ENCODE measurements at places on chromosomes 2 and 18.

- no peak for DNase-seq
Observed at GRCh38 chr2:239311132-239312040, 89.4 kb downstream of the HDAC4 start.

GRCh38 chr18:42048158-42048557 lies 93.1 kb downstream of the PIK3C3 start:
- DNase-seq, result no peak

DNA sequence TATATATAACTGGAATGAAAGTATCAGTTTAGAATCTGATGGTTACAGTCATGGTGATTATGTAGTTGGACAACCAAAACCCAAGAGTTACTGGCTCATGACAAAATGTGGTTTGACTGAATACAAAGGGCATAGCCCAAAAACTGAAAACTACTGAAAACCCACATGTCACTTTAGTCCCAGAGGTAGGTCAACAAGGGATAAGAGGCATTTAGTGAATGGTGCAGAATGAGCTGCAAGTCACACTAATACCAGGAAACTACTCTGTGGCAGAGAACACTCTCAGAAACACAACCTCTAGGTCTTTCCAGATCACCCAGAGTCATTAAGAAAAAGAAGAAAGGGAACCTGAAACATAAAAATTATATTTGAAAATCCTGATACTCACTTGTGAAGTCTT lies 154.5 kb downstream of the AGPS start:
- DNase-seq, result no peak

DNA sequence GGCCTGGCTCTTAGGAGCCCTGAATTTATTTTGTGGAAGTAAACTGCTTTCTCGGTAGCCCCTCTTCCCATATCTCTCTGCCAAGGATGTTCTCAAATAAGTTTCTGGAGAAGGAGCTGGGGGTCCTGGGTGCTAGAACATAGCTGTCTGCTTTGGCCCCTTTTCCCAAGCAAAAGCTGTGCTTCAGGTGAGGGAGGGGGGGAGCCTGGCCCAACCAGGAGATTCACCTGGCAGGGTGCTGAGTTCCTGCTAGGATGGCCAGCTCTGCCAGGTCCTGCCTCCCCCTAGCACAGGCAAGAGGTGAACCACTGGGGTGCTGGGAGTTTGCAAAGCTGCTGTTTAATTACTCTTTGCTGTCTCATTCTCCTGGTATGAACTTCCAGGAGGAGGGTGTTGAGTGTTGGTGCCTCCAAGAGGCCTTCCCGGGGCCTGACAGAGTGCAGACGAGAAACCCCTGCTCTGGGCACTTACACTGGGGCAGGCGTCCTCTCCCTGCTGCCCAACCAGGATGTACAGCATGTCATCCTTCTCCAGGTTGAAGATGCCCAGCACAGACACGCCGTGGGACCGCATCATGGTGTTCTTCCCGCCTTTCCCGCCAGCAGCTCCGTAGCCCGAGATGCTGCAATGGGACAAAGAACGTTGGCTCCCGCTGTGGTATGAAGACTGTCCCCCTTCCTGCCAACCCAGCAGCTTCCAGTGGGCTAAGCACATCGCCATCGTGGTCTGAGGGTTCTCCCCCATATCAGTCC lies 124.2 kb downstream of the CLIP4 start:
- DNase-seq, result no peak

DNA sequence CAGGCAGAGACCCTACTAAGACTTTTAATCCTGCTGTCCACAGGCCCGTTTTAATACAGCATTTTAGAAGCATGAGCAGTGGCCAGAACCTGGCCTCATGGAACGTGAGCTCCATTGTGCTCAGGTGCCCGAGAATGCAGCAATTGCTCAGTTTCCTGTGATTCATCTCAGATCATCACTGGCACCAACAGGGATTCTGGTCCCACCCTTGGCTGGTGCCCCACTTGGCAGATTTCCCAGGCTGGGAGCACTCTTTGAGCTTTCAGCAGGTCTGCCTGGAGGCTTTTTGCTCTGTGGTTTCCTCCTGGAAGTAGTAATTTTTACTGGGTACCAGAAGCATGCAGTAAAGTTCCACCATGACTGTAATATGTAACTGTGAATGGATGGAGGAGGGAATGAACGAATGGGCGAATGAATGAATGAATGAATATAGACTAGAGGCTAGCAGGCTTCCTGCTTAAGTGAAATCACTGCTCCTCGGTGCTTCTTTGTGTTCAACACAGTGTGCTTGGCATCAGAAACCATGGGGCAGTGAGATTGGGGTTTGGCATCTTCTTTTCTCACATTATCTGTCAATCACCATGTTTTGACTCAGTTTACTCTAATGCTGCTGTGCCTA lies 312.9 kb downstream of the PRKCE start:
- DNase-seq, result no peak

- DNase-seq, result no peak
Observed at GRCh38 chr2:180056367-180057118, 49.4 kb upstream of the CWC22 start.

DNA sequence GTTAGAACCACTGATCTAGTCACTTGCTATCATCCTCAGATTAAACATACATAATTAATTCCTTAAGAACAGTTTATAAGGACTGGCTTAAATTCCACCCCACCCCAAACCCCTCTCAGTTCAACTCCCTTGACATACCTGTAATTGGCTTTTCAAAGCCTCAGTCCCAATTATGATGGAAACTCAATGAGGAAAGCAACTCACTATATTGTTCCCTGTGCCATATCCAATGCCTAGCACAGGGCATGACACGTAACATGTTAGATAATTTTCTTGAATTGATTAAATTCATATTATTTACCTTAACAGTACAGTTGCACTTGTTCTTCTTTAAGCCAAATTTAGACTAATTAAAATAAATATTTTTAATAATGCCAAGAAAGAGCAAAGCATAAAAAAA lies 465.1 kb upstream of the CHAC2 start:
- DNase-seq, result no peak

- no peak for DNase-seq
Observed at GRCh38 chr2:71360434-71360975, 28.9 kb downstream of the ZNF638 start.

GRCh38 chr2:217279140-217279539 lies 419.3 kb upstream of the TNP1 start:
- no peak for DNase-seq

GRCh38 chr2:22885245-22885644 lies 499.7 kb upstream of the KLHL29 start:
- no peak for DNase-seq

DNA sequence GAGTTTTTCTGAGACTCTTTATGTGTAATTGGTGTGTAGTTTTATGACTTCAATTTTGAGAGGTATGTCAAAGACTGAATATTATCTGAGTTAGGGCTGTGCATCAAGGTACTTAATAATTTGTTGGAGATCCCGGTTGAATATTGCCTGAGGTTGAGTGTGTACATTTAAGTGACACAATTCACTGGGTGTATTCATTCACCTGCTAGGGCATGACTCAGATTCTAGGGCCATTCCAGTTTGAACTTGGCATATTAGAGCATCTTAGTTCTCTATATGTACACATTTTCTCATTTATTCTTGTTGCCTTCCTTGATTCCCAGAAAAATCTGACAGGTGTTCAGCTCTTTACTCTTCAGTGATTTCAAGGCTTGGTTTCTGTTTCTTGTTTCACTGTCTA lies 12.5 kb downstream of the MAP4K4 start:
- no peak for DNase-seq

DNA sequence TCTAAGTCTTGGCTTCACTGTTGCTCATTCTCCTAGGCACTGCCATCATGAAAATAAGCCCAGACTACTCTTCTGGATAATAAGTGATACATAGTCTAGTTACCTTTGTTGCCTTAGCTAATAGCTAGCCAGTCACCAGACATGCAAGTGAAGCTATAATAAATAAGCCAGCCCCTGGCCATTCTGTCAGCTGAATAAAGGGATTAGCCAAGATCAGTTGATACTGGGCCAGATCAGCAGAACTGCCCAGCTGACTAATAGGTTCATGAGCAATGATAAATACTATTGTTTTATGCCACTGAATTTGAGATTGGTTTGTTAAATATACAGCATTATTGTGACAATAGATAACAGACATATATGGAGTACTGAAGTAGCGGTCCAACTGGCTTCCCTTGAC lies 8.0 kb upstream of the C2orf69 start:
- DNase-seq, result no peak

DNA sequence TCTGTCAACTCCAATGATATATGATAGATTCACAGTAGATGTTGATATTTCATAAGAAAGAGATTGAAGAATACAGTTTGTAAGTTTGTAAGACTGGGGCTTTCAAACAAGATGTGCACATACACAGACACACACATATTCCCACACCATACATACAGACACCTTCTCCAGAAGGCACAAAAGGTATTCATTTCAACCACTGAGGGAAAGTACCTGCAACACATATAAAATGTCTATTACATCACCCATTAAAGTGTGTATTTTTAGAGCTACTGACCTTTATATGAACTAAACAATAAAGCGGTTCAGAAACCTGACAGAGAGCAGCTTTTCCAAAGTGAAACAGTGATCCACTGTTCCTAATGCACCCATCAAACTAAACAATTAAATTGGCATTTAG lies 53.3 kb downstream of the CCDC148 start:
- no peak for DNase-seq

- DNase-seq, result no peak
Observed at GRCh38 chr2:25586726-25587144, 86.6 kb downstream of the DTNB start.

DNA sequence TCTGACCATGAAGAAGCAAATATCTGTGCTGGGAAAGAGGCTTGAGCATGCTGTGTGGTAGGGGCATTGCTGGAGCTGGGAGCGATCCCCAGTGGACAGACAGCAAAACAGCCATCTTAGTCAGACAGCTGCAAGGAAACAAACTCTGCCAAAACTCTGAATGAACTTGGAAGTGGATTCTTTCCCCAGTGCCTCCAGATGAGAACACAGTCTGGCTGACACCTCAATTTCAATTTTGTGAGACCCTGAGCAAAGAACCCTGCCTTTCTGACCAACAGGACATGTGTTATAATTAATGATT lies 23.2 kb upstream of the FAP start:
- no peak for DNase-seq

GRCh38 chr2:149651229-149651628 lies 63.7 kb upstream of the MMADHC start:
- no peak for DNase-seq

DNA sequence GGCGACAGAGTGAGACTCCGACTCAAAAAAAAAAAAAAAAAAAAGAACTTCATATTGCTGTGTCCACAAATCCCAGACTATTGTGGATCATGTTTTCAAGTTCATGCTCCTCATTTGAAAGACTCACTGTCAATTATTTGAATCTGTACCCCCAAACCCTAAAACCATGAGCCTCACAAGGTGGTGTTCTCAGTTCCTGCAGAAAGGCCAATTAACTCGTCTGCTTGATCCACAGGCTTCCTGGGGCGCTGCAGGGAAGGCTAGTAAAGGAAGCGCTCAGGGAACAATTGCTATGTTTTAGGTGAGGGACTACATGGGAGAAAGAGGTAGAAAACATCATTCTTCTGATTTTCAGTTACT lies 396.8 kb upstream of the NETO1 start:
- no peak for DNase-seq

DNA sequence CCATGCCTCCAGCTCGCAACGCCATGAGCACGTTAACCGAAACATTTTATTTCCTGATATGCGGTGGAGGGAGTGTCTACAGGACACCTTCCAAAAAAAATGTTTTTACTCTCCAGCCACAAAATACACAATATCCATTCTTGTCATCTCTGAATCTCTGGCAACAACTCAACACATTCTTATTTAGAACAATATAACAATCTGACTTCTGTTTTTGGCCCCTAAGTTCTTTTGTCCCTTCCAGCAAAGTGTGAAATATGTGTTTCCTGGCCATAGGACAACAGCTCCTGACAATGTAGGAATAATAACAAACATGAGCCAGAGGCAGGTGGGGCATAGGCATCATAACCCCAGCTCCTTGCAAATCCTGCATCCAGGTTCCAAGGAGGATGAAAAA lies 163.0 kb downstream of the DDX1 start:
- no peak for DNase-seq

DNA sequence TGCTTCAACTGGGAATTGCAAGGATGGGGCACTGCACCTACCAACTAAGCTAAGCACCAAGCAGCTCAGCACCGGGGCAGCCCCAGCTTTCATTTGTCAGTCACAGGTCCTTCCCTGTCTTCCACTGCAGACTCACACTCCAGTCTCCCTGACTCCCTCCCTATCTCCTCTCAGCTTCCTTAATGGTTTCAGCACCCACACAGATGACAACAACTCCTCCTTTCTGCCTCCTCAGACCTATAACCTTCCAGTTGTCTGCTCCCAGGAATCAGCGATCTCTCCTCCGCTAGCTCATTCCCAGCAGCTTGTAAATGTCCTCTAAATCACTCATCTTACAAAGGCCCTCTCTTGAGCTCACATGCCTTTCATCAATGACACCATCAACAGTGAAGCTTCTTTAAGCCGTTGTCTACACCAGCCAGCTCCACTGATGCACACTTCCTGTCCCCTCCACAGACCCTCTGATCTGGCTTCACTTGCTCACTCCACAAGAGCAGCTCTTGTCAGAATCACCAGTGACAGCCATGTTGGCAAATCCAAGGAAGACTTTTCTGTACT lies 32.1 kb downstream of the CLASP1 start:
- DNase-seq, result no peak

All from activated T-helper 9 cell treated with anti-CD3 and anti-CD28 coated beads, Interleukin-2, amount 50 U/mL, for 16 hours (primary cell).